Endothelial cell (in vitro differentiated cells): ENCODE measurements at places on chromosomes 11 and 22.

DNA sequence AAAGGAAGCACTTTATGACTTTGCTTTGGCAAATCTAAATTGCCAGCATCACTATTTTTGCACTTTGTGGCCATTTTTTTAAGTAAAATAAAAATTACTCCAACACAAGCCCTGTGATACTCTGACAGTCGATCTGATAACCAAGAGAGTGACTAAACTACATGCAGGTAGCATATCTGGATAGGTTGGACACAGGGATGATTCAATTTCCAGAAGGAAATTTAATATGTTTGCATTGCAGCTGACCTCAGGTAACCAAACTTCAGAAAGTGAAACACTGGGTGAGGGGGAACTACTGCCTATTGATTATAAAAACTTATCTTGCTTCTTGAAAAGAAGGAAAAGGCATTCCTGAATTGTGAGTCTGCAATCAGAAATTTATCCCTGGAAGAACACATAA, 13.9 kb downstream of the OR5B3 start:
- DNase-seq: no peak

GRCh38 chr22:24752088-24752623, 22.4 kb downstream of the PIWIL3 start:
- DNase-seq: no peak

DNA sequence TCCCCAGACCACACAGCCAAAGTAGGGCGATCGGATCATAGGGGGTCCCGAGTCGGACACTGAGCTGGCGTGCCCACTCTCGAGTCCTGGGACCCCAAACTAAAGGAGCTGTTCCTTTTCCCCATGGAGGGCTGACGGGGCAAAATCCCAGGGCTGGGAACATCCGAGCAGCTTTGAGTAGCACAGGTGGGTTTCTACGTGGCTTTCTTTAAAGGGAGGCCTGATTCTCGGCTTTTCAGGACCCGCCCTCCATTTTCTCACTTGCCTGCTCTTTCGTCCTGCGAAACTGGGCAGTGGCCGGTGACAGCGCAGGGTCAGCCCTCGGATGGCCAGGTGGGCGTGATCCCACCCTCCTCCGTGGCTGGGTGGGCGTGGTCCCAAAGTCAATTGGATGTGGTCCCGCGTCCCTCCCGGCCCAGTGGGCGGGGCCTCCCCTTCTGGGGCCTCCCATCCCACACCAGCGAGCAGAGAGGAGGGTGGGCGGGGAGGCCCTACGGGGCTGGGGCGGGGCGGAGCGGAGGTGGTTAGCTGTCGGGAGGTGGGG, 17.5 kb upstream of the TXNRD2 start:
- peak; percentile 89 for DNase-seq

GRCh38 chr11:7246179-7246578, 5.5 kb upstream of the SYT9 start:
- DNase-seq: no peak

DNA sequence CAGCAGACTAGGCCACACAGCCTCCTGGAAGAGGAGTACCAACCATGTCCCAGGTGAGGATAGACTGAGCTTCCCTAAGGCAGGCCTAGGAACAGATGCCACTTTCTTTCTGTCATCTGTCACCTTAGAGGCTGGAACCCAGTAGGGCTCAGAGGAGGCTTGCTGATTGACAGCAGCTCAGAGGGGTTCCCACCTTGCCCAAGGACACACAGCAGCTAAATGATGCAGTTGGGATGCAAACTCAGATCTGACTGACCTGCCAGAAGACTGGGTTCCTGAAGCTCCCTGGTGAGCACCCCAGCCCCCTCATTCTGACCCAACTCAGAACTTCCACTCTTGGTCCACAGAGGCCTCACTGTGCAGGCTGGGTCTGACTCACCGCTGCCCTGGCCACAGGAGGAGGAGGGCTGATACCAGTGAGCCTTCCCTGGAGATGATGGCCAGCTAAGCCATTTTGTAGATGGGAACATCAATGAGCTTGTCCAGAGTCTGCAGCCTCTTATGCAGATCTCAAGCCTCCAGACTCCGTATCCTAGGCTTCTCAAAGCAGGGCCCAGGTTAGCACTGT, 14.0 kb downstream of the CAPN5 start:
- DNase-seq: no peak

DNA sequence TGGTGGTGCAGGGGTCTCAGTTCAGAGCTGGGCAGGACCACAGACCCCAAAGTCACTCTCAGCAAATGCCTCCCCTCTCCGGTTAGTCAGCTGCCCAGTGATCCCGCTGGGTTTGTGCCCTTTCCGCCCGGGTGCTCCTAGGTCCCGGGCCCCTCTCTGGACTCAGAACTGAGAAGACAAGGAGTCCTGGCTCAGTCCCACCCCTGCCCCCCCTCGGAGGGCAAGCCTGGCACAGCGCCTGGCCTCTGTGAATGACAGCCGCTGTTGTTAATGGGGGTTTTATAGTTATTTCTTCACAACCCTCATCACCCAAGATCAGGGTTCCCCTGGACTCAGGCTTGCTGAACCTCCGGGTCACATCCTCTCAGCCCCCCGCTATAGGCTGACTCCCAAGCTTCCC, 47.6 kb downstream of the ELFN2 start:
- no peak for DNase-seq

GRCh38 chr11:99630629-99631028, 609.9 kb downstream of the CNTN5 start:
- no peak for DNase-seq

- no peak for DNase-seq
Measured at GRCh38 chr11:34239465-34240149, 118.2 kb downstream of the ABTB2 start.

DNA sequence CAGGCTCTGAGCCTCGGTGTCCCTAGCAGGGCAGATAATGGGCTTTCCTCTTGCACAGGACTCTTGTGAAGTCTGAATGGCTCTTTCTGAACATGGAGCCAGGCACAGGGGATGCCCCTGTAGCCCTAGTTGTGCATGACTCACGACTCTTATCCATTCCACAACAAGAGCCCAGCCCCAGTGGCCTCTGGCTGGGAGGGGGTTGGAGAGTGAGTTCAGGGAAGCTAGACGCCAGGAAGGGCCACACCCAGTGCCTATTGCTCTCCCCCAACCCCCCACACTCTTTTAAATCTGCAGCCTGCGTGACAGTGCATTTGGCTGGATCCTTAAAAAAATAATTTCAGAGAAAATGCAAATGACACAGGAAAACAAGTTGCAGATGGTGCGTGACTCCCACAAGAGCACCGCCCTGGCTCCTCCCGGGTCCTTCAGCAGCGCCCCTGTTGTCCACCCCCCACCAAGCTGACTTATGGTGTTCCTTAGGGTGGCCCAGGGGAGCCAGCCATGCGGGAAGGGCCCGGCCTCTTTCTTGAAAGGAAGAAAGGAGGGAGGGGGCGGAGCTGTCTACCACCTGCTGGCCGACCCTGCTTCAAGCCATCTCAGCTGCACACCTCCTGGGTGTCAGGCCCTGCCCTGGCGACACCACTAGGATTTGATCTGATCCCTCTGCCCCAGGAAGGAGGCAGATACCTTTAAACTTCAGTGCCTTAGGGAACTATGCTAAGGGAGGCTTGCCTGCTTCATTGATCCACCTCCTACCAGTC, 74.7 kb downstream of the MN1 start:
- DNase-seq: no peak

- DNase-seq: peak; percentile 9
Measured at GRCh38 chr11:9664276-9665171, 647 bp downstream of the SWAP70 start.

DNA sequence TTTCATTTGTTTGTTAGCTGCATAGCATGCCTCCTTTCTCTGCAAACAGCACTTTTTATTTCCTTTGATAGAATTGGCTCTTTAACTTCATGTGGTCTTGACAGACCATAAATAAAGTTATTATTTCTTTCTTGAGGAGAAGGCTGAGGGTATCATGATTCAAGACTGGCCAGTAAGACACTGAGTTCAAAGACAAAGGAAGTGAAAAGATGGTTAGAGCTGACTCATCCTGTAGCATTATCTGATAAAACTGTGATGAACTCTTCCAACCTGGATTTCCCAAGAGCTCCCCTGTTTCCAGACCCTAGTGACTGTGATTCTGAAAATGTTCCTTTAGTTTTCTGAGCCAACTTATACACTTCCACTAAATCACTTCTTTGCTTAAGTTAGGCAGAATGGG, 179.3 kb upstream of the FAT3 start:
- DNase-seq: no peak

- no peak for DNase-seq
Measured at GRCh38 chr11:112634551-112634950, 326.7 kb upstream of the NCAM1 start.

DNA sequence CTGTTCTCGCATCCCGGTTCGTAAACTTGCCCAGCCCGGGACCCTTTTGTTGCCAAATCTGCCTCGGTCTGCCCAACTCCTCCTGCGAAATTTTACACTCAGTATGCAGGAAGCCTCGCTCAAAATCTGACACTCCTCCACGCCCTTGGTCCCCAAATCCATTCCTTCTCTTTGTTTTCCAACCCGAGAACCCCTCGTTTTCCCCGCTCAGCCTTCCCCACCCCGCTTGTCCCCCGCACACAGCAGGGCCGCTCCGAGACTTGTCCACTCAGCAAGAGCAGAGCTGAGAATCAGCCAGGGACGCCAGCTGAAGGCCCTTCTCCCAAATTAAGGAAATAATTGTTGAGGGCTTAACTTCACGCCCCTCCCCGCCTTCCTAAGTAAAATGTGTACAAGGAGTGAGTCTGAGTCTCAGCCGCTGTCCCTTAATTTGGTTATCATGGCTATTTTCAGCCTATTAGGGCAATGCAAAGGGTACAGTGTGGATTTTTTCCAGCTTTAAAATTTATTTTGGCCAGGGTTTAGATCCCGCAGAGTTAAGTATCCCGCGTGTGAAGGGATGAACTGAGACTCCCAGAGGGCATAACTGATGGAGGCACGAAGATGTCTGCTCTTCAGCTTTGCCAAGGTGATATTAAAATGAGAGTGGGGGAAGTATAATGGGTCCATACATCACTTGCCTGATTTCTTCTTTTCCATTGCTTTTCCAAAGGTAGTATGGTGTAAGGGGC, 581 bp upstream of the FBXO3 start:
- no peak for DNase-seq

DNA sequence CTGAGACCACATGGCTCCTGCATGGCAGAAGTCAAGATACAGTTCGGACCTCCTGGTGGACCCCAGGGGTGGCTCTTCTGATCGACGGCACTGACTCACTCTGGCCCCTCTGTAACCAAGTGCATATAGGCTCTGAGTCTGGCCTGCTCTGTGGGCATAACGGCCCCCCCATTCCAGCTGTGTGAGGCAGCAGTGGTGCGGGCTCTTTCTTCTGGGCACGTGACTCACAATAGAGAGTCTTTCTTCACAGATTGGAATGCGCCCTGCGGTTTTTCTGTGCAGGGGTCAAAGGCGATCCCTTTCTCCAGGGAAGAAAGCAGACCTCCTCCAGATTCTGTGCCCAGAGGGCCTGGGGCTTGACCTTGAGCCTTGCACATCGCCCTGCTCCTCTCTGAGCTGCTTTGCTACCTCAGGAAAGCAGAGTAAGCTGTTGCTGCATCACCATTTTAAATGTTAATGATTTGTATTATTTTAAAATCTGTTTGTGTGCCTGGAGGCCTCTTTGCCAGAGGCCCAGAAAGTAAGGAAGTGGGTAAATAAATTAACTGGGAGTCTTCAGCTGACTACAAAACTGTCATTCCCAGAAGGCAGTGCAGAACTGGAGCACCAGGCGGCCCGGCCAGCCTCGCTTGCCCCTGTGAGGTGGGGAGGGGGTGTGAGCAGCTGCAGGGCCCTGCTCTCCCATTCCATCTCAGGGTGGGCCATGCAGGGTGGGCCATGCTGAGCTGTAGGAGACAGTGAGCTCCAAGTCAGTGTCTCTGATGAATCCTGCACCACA, 199.0 kb downstream of the GRIK4 start:
- peak; percentile 17 for DNase-seq

DNA sequence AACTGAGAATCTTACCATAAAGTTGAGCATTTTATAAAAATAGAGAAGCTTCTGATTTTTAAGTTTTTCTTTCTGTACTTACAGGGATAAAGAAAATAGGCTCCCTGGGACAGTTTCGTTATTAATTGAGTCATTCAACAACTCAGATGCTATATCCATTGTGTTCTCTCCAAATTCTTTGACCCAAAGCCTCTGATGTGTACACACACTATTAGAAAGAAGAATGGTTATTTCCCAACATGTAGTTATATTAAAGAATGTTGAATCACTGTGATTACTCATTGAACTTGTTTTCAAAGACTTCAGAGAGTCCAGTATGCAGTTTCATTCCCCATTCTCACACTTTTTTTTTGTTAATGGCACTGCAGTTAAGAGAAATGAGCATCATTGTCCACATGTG, 734.3 kb upstream of the ARHGAP42 start:
- DNase-seq: no peak

- DNase-seq: no peak
Measured at GRCh38 chr11:95688501-95689222, 100.9 kb downstream of the FAM76B start.

GRCh38 chr11:126698576-126698975, 302.0 kb downstream of the KIRREL3 start:
- no peak for DNase-seq

DNA sequence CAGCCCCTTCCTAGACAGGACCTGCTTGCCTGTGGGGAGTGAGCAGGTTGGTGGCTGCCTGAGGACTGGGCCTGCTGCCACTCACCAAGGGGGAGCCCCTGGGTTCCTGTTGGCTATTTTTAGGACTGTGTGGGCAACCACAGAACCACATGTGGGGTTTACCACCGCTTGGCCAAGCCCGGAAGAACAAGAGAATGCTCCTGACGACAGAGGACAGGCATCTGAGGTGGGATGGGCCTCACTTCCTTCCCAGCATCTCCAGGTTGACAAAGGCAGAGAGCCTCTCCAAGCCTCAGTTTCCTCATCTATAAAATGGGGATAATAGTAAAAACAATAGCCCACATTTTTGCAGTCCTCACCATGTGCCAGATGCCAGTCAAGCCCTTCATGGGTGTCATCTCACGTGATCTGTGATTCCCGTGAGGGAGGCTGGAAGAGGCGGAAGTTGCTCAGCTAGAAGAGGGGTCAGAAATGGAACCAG, 43.6 kb downstream of the LRRC32 start:
- peak; percentile 1 for DNase-seq

GRCh38 chr11:82631722-82632630, 101.7 kb downstream of the FAM181B start:
- DNase-seq: no peak

GRCh38 chr11:119744577-119744976, 15.6 kb upstream of the NECTIN1 start:
- DNase-seq: no peak
